ENCODE measurements at places on chromosomes 1 and 21.

- DNase-seq, result no peak
Observed at GRCh38 chr1:19512545-19512944, 27.2 kb upstream of the CAPZB start.

GRCh38 chr1:116008656-116009390 lies 32.5 kb downstream of the SLC22A15 start:
- DNase-seq, result no peak

- no peak for DNase-seq
Observed at GRCh38 chr21:14495075-14495474, 51.0 kb downstream of the SAMSN1 start.

DNA sequence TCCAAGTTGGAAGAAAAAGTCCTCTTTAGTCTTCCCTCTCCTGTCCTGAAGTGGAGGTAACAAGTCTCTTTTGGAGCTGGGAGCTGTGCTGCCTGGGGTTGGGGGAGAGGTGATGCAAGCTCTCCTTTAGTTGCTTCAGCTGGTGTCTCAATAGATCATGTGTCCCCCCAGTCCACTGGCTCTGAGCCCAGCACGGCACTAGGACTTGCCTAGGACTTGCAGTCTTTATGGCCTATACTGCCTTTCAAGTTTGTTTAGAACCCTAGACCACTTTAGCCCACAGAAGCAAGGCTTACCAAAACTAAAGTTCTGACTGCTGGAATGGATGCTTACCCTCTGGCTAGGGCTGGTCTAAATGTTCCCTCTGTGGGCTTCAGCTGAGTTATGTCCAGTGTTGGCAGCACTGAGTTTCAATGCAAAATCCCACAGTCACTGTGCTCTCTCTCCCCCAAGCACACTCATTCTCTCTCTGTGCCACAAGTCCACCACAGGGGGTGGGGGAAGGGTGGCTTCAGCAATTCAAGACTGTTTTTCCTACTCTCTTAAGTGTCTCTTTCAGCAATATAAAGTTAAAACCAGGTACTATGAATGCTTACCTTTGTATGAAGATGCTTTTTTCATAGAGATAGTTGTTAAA lies 185.0 kb downstream of the DNAH14 start:
- DNase-seq, result no peak

DNA sequence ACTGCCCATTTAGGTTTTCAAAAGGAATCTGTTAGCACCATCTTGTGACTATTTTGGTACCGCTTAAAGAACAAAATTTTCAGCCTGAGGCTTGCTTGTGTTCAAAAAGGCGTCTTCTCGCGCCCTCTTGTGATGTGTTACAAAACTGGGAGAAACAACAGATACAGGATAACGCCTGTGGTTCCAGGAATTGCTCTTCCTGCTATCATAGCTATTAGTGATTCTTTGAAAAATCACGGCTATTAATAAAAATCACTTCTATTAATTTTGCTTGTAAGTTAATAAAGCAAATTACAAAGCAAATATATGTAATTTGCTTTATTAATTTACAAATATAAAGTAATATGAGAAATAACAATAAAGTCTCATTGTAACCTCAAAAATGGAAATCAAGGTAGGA lies 82.2 kb upstream of the ABCD3 start:
- DNase-seq, result peak; percentile 72

DNA sequence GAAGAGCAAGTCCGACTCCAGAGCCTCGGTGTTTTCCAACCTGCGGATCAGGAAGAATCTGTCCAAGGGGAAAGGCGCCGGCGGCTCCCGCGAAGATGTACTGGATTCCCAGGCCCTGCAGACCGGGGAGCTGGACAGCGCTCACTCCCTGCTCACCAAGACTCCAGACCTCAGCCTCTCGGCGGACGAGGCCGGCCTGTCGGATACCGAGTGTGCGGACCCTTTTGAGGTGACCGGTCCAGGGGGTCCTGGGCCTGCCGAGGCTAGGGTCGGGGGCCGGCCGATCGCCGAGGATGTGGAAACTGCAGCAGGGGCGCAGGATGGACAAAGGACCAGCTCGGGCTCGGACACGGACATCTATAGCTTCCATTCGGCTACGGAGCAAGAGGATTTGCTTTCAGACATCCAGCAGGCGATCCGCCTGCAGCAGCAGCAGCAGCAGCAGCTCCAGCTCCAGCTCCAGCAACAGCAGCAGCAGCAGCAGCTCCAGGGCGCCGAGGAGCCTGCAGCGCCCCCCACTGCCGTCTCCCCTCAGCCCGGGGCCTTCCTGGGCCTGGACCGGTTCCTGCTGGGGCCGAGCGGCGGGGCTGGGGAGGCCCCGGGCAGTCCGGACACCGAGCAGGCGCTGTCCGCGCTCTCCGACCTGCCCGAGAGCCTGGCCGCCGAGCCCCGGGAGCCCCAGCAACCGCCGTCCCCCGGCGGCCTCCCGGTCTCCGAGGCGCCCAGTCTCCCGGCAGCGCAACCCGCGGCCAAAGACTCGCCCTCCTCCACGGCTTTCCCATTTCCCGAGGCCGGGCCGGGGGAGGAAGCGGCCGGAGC lies 827 bp downstream of the FMN2 start:
- DNase-seq, result peak; percentile 50

DNA sequence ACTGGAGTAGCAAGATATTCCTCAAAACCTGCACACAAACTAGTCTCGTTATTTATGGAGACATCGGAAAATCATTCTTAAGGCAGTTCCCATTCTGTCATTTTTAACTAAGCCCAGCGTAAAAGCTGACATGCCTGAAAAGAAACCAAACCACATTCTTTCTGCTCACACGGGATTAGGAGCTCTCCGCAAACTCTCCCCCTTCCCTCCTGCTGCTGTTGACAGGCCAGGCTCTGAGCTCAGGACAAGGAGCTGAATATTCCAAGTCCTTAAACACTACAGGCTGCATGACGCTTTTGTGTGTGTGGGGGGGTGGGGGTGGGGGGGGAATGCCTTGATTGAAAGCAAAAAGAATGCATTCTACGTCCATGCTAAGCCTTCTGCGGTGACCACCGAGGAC lies 5.2 kb downstream of the OLIG1 start:
- peak; percentile 16 for DNase-seq

Measured in NCI-H524 (cell line).